ENCODE measurements at places on chromosomes 2 and 18.

GRCh38 chr2:98734162-98734561, 3.2 kb upstream of the MGAT4A start:
- no peak for DNase-seq

DNA sequence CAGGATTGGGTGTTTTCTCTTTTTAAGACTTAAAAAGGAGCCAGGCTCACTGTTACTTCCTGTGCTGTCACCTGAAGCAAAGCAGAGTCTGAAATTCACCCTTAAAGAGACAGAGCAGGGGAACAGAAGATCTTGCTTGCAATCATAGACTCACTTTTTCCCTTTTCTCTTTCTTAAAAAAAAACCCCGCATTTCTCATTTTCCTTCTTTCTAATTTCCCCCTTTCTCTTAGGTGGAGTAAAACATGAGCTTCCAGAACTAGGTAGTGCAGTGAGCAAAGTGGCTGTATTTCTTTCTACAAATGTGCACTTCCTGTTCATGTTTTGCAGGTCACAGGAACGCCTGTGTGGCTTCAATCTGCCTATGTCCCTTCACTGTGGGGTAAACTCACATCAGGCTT, 381.2 kb downstream of the LPIN1 start:
- no peak for DNase-seq

DNA sequence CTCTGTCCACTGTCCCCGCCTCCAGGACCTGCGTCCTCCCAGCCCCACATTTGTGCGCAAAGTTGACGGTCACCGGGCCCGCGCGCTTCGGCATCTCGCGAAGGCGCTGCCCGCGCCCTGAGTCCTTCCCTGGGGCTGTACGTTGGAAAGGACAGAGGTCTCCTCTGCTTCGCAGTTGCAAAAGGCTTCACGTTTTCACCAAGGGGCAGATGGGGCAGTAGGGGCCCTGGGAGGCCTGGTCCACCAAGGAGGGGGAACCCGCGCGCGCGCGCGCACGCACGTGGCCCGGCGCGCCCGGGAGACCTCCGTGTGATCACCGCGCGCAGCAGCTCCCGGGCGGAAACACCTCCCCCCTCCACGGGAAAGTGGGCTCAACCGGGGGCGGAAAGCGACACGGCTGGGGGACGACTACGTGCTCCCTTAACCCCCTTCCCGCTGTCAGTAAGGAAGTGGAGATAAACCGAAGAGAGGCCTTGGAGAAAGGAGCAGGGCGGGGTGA, 21.9 kb downstream of the TEX44 start:
- no peak for DNase-seq

GRCh38 chr2:205483095-205483494, 199.2 kb upstream of the NRP2 start:
- peak; percentile 35 for DNase-seq

DNA sequence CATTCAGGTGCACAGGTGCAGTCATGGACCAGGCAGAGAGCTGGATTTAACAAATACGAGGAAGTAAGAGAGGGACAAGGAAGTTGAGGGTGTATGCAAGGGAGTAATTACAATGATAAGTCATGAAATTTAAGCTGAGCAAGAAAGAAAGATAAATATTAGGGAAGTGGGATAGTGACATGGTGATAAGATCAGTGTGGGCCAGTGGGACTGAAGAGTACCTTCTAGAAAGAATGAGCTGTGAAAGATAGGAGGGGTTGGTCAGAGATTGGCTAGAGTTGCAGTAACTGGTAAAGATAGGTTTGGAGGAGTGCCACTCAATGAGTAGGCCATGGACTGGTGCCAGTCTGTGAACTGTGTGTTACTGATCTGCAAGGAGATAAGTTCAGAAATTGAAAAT, 200.8 kb upstream of the SIX3 start:
- DNase-seq = no peak

- DNase-seq = no peak
These were observed 106.2 kb upstream of the DLX2 start for GRCh38 chr2:172208791-172209325.

GRCh38 chr2:182281276-182281675, 145.6 kb downstream of the PDE1A start:
- DNase-seq = no peak

DNA sequence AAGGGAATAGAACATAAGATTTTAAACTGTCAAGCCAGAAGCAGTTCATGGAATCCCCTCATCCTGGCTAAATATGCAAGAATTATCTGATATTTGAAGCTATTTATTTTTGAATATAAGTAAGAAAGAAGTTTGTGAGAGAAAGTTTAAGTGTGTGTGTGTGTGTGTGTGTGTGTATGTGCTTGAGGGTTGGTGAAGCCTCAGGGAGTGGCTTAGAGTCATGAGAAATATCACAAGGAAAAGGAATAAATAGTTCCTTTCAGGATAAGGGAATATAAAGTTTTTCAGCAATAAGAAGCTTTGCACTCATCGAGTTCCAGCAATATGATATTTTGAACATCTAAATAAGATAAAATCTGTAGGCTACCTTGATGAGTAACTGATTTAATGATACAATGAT, 359.6 kb downstream of the MEIS1 start:
- DNase-seq = no peak

- DNase-seq = no peak
These were observed 166.4 kb upstream of the MSH6 start for GRCh38 chr2:47616506-47616905.

- DNase-seq = no peak
These were observed 1.8 kb downstream of the ENOSF1 start for GRCh38 chr18:710418-711300.

GRCh38 chr2:8115456-8115855, 566.4 kb upstream of the ID2 start:
- DNase-seq = no peak

GRCh38 chr2:8927510-8928455, 75.7 kb downstream of the MBOAT2 start:
- DNase-seq = no peak

DNA sequence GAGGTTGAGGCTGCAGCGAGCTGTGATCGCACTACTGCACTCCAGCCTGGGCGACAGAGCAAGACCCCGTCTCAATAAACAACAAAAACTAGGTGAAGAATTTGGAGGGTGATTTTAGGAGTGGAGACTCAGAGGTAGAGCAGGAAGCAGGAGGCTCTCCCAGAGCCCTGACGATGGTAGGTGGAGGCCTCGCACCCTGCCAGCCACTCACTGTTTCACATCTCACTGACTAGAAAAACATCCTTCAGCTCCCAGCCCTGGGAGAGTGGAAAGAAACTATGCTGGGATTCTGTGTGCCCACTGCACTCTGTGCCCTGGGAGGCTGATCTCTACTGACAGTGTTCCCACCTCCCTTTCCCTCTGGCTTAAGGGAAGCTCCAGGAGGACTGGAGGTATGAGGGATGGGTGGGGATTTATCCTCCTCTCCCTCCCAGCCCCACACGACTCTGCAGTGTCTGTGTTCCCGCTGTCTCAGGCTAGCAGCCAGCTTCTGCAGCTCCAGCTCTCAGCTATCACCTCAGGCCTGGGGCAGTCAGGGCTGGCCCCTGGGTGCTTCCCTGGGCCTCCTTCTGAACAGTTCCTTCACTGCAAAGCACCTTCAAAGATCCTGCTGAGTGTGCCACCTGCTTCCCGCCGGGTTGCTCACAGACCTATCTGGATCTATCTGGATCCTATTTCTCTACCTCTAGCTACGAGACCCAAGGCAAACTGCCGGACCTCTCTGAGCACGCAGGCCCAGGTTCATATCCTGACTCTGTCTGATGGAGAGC, 9.6 kb downstream of the CIB4 start:
- no peak for DNase-seq

DNA sequence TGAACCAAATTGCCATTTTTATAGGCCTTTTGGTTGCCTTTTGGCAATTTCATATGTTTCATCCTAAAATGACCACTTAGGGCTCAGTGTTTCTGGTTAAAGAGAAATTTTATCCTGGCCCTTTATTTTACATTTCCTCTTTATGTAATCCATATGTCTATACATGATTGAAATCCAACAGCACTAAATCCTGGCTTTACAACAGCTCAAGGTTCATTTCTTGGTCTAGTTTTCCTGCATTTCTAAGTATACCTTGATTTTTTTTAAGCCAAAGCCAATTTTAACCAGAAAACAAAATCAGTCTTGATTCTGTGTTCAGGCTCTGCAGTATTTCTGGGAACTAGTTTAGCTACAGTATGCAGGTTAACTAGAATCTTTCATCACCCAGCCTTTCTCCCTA, 11.7 kb downstream of the FZD5 start:
- DNase-seq = no peak

GRCh38 chr2:25528173-25528572, 145.2 kb downstream of the DTNB start:
- no peak for DNase-seq

DNA sequence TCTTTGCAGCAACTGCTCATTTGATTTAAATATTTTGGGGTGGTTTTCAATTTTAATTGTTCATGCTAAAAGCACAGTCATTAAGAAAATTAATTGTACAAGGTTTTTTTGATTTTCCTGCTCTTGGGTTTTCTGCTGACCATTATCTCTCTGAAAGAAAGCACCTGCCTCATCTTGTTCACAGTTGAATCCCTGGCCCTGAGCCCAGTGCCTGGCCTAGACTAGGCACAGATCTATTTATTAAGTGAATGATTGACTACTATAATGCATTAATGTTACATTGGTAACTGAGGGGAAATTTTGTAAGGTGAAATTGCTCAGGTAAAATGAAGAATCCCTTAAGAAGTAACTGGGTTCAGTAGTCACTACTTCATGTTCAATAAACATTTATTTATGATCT, 22.0 kb downstream of the IL1RL2 start:
- DNase-seq = no peak

DNA sequence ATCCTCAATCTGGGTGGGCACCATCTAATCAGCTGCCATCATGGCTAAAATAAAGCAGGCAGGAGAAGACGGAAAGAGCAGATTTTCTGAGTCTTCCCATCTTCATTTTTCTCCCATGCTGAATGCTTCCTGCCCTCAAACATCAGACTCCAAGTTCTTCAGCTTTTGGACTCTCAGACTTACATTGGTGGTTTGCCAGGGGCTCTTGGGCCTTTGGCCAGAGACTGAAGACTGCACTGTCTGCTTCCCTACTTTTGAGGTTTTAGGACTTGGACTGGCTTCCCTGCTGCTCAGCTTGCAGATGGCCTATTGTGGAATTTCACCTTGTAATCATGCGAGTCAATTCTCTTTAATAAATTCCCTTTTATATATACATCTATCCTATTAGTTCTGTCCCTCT, 36.6 kb downstream of the DIPK1C start:
- no peak for DNase-seq

DNA sequence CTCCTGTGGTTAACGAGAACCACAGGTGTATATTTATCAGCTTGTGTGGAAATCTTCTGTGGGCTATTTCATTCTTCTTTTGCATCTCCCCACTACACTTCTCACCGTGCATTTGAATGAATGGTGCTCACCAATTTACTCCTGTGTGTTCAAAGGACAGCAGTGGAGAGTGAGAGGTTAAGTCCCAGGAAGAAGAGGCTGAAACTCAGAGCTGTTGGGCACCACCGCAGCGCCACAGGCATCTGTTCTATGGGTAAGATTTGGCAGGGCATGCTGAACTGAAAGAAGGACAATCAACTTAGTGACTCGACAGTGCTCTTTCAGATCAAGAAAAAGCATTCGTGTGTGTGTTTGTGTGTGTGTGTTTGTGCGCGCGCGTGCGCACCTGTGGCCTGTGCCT, 297.9 kb upstream of the SIX2 start:
- DNase-seq = no peak

DNA sequence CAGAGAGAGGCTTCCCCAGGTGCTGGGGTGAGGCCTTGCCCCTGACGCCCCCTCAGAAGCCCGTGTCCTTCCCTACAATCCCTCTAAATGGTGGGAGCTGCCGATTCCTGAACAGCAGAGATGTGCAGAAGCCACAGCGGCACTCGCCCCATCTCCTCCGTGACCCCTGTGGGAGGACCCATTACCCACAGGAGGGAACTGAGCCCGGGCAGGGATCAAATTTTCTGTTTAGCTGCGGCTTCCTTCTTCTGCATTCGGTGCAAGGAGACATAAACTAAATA, 181.2 kb upstream of the RAB6C start:
- no peak for DNase-seq

DNA sequence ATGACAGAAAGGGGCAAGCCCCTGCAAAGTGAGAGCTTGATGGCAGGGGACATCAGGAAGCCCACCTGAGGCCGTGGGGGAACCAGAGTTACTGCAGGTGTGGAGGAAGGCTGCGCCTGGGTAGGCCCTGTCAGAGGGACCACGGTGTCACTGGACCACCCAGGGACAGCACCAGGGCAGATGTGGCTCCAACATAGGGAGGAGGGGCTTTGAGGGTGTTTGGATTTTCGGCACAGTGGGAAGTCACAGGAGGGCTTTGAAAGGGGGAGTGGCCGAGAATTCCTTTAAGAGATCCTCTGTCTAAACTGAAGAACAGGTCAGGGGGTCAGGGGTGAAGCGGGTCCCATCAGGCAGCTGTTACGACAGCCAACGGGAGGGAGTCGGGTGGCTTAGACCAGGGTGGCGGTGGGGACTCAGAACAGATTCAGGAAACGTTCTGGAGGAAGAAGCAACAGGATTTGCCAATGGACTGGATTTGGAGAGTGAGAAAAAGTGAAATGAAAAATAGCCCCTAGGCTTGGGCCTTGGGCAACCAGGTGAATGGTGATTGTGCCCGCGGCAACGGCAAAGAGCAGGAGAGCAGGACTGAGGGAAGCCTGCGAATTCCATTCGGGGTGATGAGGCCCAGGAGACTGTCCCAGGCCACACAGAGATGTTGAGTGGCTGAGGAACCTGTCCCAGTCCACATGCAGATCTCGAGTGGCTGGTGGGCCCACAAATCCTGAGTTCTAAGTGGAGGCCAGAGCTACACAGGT, 166.1 kb downstream of the LAMA1 start:
- no peak for DNase-seq

- no peak for DNase-seq
These were observed 1635.2 kb downstream of the SUCLG1 start for GRCh38 chr2:82823892-82824291.

DNA sequence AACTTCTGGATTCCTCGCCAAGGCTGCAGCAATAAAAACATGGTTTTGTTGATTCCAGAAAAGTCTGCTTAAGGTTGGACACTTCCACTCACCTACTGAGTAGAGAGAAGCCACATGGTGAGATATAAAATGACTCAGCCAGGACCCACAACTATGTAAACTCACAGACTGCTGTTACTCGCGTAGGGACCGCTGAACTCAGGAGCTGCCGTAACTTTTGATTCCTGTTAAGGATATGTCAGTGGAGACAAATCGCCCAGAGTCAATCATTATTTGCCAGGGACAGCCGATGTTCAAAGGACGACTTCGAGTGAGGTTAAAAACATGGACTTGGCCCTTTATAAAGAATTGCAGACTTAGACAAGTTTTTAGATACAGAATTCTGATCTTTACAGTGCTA, 25.6 kb downstream of the CYB5A start:
- no peak for DNase-seq

- DNase-seq = no peak
These were observed 40.7 kb downstream of the INO80D start for GRCh38 chr2:206045251-206045650.
